Left cardiac atrium (tissue), 4 donors: ENCODE measurements at places on chromosomes 12 and 14. TPM values are rescaled to one million over a fixed set of nuclear protein-coding genes. Genes with fewer than 3 reads are reported as not detected.

GRCh38 chr12:104354167-104354867, 50.8 kb downstream of the EID3 start:
- DNase-seq: no peak

FGD4 gene
- 15.9 TPM for total RNA-seq

ANO2 gene
- 23.4 TPM for total RNA-seq

FGF23 gene
- total RNA-seq: not detected

- no peak for DNase-seq
These were observed 159.8 kb downstream of the KITLG start for GRCh38 chr12:88420457-88420856.

DNA sequence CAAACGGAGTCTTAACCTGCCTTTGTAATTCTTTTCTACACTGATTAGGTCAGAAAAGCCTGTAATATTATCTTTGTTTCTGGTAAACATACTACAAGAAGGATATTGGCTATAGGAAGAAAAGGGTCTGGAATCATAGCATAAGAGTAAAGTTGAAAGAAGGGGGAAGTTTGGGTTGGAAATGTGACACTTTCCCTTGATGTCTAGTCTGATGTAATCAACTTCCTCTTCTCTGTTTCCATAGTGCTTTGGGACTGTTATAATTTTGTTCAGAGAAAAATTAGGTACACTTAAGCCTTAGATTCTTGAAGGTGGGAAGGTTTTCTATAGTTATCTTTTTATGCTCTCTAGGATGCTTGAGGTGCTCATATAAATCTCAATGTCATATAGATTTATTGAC, 322.2 kb downstream of the AEBP2 start:
- DNase-seq: no peak

DNA sequence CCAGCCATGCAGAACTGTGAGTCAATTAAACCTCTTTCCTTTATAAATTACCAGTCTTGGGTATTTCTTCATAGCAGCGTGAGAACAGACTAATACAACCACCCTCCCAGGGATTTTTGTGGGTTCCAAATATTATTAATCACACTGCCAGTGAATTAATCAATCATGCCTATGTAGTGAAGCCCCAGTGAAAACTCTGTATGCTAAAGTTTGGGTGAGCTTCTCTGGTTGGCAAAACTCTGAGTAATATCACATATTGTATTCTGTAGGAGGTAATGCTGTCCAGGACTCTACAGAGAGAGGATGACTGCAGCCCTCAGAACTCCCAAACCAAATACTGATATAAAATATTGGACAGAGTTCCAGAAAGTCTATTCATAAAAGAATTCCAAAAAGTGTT, 216.9 kb downstream of the RPAP3 start:
- no peak for DNase-seq

- no peak for DNase-seq
These were observed 253.7 kb downstream of the DUSP6 start for GRCh38 chr12:89098441-89099112.

SPATS2 gene
- 7.6 TPM for total RNA-seq
